ENCODE measurements at places on chromosomes 13 and 19.

GRCh38 chr19:53908106-53908934 lies 758 bp upstream of the CACNG7 start:
- DNase-seq = no peak

DNA sequence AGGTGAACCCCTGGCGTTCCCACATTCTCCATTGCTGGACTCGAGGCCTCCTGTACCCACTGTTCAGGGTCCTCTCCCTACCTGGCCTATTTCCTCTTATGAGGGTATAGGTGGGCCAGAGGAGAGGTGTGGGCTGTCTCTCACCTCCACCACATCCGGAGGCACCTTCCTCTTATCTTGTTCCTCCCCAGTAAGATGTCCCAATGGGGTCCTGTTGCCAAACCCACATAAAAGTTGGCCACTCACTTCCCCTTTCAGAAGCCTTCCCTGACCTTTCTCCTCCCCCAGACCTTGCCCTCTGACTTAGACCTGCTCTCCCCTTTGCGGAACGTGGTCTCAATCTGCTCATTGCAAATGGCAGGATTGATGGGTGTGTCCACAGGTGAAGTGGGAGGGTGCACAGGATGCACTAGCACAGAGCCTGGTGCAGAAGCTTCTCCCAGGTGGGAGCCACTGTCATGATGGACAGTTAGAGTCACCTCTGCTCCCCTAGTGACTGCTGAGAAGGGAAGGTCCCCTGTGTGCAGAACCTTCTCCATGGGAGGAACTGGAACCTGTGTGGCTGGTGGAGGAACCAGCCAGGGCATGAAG lies 1.3 kb downstream of the CYP4F3 start:
- DNase-seq = no peak

DNA sequence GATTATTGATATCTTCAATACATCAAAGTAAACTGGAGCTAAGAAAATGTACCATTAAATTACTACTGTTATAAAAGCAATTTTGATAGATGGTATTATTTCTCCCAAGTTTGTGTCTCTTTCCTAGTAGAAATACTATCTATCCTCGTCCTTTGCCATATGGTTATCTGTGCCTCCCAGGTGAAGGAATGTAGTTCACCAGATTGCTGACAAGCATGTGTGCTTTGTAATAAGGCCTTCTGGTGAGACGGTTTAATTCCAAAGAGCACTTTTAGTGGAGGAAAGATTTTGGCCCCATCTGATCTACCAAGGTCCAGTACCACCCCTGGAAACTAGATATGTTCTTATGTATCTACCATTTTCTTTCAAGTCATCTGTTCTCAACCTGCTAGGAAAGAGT lies 243.6 kb downstream of the DLEU7 start:
- no peak for DNase-seq

DNA sequence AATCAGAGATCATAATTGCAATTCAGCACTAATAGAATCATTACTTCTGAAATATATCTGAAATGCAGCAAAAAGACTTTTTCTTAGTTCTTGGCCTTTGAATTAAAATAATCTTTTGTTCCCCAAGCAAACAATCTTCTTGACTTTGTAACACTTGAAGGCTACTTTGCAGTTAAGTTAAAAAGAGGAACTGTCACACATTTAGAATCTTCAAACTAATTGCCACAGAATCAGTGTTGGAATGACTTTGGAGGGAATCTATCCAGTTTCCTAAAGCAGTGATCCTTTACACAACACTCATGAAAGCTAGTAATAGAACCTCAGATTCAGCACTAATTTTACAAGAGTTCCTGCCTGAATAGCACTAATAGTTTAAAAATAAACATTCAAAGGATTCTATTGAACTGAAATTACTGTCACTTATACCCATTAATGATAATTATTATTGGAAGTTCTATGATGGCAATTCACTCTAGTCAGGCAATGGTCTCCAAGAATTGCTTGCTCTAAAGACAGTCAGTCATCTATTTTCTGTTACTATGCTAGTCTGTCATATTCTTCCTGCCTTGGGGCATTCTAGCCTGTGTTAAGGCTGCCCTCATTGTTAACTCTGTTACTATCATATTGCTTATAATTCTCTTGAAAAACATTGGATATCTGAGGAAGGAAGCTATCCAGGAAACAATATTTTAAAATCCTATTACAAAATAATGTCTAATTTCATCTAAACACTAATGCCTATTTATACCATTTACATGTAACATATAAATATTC lies 362.4 kb downstream of the DIAPH3 start:
- no peak for DNase-seq

GRCh38 chr19:45205810-45206209 lies 27.2 kb downstream of the BLOC1S3 start:
- no peak for DNase-seq

DNA sequence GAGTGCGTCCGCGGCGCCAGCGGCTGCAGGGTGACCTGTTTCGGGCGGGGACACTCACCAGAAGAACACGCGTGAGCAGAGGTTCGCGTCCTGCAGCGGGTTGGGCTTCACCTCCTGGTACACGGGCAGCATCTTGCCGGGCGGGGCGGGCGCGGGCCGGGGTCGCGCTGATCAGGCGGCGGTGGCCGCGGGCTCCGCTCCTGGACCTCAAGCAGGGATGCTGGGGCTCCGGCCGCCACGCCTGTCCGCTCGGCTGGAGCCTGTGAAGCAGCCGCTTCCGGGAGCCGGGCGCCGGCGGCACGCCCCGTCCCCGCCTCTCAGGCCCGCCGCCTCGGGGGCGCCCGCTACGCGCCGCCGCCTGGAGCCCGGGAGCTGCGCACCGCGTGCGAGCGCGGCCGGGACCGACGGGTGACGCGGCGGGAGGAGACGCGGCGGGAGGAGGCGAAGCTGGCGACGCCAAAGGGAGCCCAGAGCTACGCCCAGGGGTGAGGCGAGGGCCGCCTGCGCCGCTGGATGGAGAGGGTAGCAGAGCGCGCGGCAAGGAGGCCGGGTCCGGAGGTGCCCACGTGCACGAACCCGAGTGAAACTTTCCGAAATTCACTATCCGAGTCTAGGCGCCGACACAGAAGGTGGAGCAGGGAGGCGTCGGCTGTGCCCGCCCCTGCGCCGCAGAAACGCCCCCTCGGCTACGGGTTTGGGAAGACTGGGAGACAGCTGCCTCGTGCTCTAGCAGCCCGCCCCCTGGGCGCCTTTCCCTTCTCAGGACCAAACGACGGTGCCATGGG lies at the start of gene ABCC4:
ABCC4 (minus strand) TSS at position 269 of the 785 bp plus-strand sequence; CDS start at position 132, 137 bp downstream.
- DNase-seq = peak; percentile 40

DNA sequence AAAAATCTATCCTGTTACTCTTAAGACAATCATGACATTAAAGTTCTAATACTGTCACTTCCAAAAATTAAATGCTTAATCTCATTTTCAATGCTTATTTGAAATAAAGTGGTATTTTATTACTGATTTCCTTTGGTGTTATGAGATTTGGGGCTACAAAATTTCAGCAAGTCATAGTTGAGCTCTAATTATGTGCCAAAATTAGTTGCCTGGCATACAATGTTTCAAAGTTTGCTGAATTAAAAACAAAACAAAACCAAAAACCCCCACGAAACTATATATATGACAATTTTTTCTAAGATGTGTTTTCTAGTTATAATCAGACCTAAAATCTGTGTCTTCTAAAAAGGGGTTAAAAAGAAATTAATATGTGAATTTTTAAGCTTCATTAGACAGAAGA lies 62.2 kb downstream of the KCNRG start:
- no peak for DNase-seq

- no peak for DNase-seq
Measured at GRCh38 chr13:80213201-80213600, 127.7 kb downstream of the SPRY2 start.

GRCh38 chr19:30151081-30151480 lies 209.0 kb downstream of the URI1 start:
- no peak for DNase-seq

DNA sequence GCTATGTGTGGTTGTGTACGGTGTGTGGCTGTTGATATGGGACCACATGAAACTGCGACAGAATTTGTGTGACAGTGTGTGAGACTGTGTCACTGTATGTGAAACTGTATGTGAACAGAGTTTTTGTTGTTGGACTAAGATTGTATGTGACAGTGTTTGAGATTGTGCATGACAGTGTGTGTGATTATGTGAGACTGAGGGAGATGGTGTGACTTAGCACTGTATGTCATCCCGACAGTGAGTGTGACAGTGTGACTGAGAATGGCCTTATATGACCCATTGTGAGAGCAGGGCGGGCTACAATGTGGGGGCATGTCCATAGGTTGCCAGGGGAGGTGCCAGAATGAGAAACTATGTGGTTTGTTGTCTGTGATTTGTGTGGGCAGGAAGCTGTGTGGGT lies 930 bp downstream of the ZNF583 start:
- no peak for DNase-seq

Data from activated T-helper 1 cell treated with Interleukin-2 at 50 U/mL for 16 hours (primary cell).